Activated CD4-positive, alpha-beta T cell treated with anti-CD3 and anti-CD28 coated beads for 24 hours (primary cell): ENCODE measurements at places on chromosomes 5 and 9.
A peak's percentile ranks its signal among the peaks of the same experiment; 100 is the strongest.

GRCh38 chr5:39331861-39332381, 32.4 kb downstream of the C9 start:
- no peak for DNase-seq

DNA sequence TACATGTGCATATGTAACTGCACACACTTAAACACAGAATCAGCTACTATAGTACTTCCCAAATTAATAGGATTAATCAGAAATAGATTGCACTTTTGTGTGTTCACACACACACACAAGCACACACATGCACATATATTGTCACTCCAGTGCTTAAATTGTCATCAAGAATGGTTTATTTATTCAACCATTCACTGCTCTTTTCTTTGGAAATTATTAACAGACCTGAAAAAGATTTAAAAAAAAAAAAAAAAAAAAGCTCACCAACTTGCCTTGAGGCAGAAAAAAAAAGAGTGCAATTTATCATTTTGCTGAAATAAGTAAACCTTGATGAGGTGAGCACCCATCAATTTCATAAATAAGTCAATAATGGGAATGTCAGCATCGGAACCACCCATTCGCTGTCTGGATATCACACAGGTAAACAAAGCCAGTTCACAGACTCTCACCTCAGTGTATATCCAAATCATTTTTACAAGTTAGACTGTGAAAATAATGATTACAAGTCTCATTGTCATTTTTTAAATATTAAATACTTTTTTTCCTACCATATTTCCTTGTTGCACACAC, 562.8 kb downstream of the BNC2 start:
- DNase-seq, result no peak

DNA sequence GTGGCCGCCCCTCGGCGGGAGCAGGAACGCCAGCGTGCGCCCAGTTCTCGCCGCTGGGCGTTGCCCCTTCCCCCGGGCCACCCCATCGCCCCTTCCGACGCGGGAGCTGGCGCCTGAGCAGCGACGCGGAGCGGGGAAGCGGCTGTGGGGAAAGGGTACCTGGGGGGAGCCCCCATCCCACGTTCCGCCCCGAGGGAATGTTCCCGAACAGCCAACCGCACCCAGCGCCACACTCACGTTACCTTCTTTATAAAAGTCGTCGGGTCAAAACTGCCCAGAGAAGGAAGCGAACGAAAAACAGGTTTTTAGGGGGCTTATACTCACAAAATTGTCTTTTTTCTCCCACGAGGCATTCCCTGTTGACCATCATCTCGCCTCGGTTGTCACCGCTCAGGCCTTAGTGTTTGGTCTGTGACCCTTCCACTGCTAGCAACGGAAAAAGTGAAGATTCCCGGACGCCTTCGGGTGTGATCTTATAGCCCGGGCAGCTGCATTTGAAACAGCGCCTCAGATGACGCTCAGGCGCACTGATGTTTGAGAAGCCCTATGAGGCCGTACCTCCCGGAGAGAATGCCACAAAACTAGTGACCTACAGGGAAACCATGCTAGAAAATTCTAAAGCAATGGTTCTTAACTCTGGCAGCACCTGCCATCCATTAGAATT, 475 bp upstream of the GOLM1 start:
- peak; percentile 21 for DNase-seq

DNA sequence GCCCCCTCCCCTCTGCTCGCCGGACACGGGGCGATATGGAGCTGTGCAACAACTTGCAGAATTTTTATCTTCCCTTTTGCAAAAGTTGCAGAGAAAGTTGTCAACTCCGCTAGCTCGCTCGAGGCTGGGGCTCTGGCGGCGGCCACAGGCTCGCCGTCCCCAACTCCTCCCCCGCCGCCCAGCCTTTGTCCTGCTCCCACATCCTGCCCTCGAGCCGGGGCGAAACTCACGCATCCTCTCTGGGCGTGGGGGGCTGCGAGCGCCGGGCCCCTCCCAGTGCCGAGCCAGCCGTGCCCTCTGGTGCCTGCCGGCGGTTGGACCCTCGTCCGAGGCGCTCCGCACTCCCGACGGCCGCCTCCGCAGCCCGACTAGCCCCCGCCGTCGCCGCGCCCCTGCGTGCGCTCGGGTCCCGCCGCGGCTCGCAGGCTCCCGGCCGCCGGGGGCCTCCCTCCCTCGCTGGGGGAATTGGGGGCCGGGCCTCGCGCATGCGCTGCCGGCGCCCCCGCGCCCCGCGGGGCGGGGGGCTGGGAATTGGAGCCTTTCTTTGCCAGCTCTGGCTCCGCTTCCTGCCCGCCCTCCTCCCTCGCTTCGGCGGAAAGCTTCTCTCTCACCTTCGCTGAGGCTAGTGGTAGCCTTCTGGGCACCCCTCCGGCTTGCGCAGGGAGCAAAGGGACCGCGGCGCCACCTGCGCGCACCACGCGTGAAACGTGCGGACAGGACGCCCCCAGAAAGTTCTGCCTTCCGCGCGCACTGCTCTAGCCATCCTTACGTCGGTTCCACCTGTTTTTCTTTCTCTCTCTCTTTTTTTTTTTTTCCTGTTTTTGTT, at the start of gene CCNJL:
TSS of gene CCNJL (minus strand) at position 431 of the 826 bp plus-strand sequence. CDS start 641 bp downstream, outside the sequence.
- no peak for DNase-seq

DNA sequence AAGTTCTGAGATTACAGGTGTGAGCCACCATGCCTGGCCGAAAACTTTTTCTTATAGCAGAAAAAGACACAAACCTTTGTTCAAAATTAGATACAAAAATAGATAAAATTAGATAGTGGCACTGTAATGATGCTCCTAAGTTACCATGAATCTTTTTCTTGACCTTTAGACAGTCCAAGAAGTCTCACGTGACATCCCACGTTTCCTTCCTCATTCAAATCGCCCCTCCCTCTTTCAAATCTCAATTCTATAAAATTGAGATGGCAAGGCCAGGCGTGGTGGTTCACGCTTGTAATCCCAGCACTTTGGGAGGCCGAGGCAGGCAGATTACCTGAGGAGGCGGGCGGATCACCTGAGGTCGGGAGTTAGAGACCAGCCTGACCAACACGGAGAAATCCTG, 7.7 kb upstream of the ZCCHC10 start:
- no peak for DNase-seq

DNA sequence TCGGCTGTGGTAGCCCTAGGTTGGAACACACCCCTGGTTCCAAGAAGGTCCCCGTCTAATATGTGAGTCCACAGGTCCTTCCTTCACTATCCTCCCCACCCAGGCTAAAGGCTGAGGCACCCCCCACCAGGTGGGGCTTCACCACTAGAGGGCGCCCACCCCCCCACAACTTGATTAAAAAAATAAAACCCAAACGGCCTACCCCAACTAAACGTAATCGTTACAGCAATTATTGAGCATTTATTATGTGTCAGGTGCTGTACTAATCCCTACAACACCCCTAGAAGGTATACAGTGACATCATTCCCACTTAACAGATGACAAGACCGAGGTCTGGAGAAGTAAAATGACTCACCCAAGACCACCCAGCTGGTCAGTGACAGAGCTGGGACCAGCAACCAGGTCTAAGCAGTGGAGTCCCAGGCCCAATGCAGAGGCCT, 65.0 kb downstream of the FGF18 start:
- peak; percentile 45 for DNase-seq

GRCh38 chr9:71897577-71897976, 13.4 kb downstream of the ABHD17B start:
- DNase-seq, result no peak

GRCh38 chr5:132484391-132484725, 6.2 kb downstream of the IRF1 start:
- DNase-seq, result no peak

DNA sequence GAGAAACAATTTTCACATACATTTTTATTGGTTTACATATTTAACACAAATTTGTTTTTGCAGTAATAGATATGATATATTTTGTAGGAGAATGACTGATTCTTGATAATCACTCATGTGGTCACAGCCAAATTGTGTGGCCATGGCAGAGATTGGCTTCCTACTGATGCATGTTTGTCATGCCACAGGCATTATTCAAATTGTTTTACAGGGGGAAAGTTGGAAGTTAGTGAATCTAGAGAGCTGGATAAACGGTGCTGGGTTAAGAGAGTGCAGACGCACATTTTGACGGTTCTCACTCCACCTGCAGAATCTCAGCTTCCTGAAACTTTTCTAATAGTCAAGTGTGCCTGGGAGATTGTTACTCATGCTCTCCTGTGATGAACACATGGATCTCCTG, 91.1 kb upstream of the FBN2 start:
- DNase-seq, result no peak
